ENCODE measurements at places on chromosomes 13 and 19. TPM values are rescaled to one million over a fixed set of nuclear protein-coding genes. Genes with fewer than 3 reads are reported as not detected.

- no peak for DNase-seq
Observed at GRCh38 chr13:24185591-24186232, 25.2 kb downstream of the SPATA13 start.

DNA sequence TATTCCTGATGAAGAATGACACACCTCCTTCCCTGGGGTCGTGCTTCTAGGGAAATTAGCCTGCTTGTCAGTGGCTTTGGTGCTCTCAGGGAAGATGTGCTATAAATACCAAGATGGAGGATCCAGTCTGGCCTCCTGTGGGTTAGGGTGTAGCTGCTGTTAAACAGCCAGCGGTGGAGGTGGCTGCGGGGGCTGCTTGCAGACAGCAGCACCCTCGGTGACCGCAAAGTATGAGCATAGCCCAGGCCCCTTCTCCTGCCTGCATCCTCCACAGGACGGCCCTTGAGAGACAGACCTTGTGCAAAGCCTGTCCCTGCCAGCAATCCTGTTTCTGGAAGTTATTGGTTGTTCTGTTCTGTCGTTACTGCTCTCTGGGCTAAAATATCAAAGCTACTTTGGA, 11.4 kb downstream of the VSTM2B start:
- no peak for DNase-seq

- no peak for DNase-seq
Observed at GRCh38 chr13:28022848-28023518, 34.5 kb upstream of the URAD start.

Gene ANKLE1
- 0.38 TPM for polyA plus RNA-seq
